ENCODE measurements at places on chromosomes 1 and 21. TPM values are rescaled to one million over a fixed set of nuclear protein-coding genes. Genes with fewer than 3 reads are reported as not detected.

HTR6 gene
- total RNA-seq: not detected

PCAT6 gene
- 1.1 TPM for total RNA-seq

GPA33 gene
- not detected for total RNA-seq

WNT3A gene
- not detected for total RNA-seq

TMEM82 gene
- not detected for total RNA-seq

CLDN14 gene
- 4.2 TPM for total RNA-seq

FOXD3 gene
- total RNA-seq: not detected

DNALI1 gene
- 0.65 TPM for total RNA-seq

LCE3E gene
- total RNA-seq: not detected

All from epithelial cell of umbilical artery (primary cell).